NCI-H446 (cell line): ENCODE measurements at places on chromosomes 6 and 20.

DNA sequence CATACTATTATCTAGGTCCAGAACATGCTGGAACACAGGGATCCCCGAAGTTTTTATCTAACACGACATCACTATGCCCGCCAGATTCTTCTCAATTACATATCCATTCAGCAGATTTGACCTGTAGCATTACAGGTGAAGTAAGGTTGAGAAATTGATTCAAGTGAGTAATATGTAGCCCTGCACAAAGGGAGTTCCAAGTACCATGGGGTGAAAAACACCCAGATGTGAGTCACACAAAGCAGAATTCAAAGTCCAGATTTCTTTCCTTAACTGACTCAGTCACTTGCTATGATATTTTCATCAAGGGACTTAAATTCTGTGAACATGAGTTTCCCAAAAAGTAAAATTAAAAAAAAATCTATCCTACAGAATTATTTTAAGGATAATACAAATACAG is 655.4 kb upstream of the PTCHD4 start:
- no peak for DNase-seq

DNA sequence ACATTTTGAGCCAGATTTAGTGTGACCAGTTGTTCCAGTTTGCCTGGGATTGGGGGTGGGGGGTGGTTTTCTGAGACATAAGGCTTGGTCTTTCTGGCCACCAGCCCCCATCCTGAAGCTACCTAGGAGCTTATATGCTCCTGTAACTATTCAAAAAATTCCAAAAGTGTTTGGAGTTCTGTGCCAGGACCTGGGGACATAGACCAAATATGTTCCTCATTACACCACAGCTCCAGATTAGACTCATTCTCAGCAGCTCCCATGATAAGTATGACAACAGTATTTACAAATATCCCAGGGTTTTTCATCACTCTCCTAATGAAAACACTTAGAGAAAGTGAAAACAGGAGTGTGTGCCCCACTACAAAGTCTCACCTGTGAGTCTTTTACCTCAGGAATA is 37.8 kb upstream of the RNF144B start:
- no peak for DNase-seq

- no peak for DNase-seq
These were observed 33.4 kb downstream of the HSF2 start for GRCh38 chr6:122432816-122433215.

- no peak for DNase-seq
These were observed 2.9 kb downstream of the NRN1 start for GRCh38 chr6:6003621-6004366.

DNA sequence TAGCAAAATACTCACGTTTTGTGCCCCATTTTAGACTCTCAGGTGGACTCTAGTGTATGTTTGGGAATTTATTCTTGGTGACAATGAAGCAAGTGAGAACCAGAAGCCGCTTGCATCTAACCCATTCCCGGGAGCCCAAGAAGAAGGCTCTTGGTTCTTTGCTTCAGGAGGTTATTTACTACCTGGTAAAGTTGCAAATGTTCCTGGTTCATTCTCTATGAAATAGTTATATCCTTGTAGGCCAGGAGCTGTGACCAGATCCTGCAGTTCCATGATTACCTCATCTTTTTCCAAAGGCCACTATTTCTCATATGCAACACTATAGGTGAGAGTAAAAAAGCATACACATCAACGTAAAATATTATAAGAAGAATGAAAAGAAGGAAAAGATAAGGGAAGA is 60.9 kb upstream of the FABP7 start:
- no peak for DNase-seq

DNA sequence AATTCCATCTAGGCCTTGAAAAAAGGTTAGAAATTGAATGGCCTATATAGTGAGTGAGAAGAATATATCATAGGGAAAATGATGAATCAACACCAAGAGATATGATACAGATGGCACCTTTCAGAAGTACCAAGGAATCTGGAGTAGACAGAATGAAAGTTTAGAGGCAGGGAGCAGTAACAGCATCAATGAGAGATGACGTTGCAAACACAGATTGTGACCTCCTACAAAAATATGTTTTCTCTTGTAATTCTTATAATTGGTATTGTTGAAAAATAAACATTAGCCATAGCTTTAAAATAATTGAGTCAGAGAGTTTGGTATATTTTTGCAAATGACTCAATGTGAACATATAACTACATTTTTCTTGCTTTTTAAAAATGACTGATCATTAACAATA is 1223.1 kb upstream of the GJE1 start:
- no peak for DNase-seq

DNA sequence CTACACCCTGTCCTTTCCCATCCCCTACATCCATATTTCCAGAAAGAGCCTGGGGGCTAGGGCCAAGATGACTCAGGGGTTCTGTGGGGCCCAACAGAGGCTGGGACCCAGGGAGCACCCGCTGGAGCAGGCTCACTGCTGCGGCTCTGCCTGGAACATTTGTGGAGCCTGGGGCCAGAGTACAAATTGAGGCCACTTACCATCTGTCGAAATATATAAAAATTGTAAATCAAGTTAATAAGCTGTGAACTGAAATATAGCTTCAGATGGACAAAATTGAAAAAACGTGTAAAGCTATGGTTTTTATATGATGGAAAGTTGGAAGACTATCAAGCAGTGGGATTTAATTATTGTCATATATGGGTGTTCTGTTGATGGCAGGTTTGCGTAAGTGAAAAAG is 82.9 kb upstream of the ATXN1 start:
- peak; percentile 40 for DNase-seq

DNA sequence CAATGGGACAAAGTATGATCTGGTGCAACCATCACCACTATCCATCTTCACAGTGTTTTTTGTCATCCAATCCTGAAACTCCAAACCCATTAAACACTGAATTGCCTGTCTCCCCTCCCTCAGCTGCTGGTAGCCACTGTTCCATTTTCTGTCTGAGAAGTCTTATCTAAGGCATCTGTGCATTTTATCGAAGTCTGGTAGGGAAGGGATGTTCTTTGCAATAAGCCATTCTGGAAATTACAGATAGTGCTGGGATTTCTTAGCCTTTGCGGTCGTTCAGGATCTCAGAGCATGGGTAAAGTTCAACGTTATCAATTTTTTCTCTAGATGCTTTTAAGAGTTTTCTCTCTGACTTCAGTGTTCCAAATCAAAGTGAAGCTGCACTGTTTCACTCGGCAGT is 24.1 kb downstream of the KIF25 start:
- DNase-seq, result no peak

- DNase-seq, result no peak
These were observed 33.7 kb downstream of the NINL start for GRCh38 chr20:25551413-25552215.

DNA sequence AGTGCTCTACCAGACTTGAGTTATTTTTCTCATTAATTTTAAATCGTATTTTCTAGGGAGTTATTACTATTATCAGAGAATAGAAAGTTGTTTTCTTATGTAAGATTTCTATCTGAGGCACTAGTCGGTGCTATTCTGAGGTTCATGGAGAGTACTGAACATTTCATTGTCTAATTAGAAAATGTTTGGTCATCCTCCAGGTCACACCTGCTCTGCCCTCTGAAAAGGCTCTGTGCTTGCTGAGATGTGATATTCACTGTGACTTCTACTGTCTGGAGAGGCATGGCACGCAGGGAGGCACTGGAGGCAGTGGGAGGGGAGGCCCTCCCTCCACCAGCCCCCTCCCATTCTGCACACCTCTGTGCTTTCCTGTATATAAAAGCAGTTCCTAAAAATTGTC is 3.0 kb downstream of the SYNDIG1 start:
- no peak for DNase-seq
